ENCODE measurements at places on chromosomes 11 and 22.

DNA sequence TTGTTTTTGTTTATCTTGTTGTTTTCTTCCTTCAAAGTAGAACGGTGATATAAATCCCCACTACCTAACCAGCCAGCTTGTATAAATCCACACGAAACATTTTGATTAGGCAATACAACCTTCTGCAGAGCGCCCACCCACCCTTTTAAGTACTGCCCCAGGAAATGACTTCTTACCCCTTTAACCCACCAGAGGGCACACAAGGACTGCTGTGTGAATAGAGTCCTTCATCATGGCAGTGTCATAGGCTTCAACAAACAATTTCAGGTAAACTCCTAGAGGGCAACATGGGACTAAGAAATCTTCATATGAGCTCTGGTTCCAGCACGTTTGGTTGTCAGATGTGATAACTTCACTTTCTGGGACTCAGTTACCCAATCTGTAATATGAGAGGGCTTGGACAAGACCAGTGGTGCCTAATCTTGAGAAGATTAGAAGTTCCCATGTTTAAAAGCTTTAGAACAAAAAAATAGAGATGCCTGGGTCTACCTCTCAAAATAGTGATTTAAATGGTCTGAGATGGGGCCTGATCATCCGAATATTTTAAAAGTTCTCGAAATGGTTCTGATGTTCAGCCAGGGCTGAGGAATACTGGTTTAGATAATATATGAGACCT lies 56.1 kb downstream of the PIWIL4 start:
- peak; percentile 74 for DNase-seq

DNA sequence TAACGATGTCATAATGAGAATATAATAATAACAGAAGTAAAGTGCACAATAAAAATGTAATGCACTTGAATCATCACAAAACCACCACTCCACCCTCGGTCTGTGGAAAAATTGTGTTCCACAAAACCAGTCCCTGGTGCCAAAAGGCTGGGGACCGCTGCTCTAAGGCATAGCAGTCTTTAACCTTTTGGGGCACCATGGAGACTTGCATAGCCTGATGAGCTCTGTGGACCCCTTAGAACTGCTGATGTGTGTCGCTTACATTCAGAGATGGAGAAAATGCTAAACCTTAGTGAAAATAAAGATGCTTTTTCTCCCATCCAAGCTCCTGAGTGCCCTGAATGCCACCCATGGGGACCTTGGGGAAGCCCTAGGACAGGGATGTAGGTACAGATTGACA lies 87.6 kb upstream of the SEPTIN5 start:
- no peak for DNase-seq

DNA sequence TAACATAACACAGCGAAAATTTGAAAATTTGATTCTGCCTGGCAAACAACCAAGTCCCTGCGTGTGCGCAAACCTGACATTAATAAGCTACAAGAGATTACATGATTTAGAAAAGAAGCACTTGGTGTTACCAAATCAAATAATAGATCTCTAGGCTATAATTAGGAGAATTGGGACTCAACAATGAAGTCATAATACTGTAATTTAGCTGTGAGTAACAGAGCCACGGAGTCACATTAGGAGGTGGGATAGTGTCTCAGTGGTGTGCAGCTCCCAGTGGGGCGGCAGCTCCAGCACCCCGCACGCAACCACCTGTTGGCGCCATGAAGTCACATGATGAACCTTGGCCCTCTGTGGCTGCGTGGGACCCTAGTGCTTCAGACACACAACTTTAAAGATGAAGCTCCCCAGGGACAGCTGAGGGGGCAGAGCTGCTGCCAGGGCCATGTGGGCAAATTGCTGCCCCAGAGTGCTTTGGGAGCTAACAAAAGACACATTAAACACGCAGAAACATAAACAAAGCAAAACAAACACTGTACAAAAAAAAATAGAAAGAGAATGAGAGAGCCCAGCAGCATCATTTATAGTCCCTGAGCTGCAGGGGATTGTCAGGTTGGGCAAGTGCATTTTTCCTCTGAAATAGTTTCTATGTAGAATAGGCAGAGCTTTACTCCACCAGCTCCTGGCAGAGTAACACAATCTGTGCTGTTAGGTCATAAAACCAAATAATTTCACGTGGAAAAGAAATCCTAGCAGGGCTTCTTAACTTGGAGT lies 605.6 kb downstream of the SOX6 start:
- DNase-seq = no peak

GRCh38 chr11:33930317-33931021 lies 38.6 kb upstream of the LMO2 start:
- DNase-seq = no peak

DNA sequence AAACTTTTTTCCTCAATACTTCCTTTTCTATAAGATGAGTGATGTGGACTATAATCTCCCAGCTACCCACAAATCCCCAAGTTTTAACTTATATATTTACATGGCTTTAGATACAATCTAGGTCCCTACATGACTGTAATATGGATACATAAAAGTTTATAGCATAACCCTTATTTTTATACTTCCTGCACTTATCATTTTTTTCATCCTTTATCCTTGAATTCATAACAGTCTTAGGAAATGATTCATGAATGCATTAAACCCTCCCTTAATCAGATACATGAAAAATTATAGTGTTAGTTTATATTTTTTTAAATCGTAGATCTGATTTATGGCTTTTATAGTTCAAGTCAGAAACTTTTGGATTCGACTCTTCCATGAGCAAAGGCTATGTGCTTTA lies 195.8 kb downstream of the MAML2 start:
- no peak for DNase-seq

DNA sequence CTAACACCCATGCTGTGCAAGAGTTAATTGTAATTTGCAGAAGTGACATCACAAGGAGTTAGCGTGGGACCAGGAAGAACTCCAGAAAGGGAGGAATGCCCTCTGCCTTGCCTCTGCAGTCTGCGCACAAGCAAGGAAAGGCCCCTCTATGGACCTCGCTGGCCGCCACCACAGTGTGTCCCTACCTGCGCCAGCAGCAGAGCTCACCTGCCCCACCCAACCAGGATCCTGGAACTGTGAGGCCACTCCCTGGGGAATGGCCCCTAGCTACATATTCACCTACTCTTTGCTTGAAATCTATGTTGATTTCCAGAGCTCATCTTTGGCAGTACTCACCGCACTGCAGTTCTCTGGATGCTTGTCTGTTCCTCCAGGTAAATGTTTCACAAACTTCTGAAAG lies 72.0 kb upstream of the MTNR1B start:
- DNase-seq = no peak

DNA sequence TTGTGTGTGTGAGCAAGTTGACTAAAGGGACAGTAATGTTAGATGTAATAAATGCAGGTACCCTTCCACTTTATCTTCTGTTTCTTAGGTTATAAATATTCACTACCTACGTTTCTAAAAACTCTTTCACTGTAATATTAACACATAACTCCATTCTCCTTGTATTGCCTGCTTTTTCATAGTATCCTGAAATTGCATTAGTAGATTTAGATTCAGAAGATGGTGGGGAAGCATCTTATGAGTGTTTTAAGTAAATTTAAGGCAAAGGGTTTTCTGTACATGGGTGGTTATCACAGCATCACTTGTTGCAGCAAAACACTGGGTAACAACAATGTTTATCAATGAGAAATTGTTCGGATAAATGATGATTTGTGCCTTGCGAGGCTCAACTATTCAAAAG lies 115.2 kb upstream of the VPREB1 start:
- DNase-seq = no peak

DNA sequence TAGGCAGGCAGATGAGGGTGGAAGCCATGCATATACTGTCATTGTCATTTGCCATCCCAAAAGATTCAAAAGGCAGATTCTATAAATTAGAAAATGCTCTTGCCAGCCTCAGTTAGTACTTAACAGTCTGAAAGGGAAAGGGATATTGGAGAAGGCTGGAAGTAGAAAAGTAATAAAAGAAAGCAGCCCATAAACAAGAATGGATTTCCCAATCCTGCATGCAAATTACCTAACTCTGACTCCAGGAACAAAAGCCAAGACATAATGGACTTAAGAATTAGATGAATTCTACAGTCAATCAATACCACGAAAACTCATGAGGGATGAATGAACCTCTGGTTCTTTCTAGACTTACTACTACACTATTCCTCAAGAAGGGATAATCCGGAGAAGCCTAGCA lies 5.9 kb downstream of the PAK1 start:
- no peak for DNase-seq

DNA sequence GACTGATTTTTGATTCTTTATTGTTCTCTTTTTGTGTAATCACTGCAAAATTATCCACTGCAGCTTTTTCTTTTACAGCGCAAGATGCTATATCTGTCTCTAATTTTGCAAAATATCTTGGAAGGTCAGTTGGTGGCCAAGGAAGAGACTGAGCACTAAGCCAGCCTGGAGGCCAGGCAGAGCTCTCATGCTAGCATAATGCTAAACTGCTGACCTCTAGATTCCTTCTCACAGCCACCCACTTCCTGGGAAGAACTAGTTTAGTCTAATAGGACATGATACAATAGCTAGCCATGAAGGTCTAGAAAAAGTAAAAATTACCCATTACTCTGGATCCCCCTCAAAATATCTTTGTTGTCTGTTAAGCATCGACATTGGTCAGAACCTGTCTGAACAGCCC lies 227.2 kb upstream of the ARHGAP20 start:
- DNase-seq = no peak

DNA sequence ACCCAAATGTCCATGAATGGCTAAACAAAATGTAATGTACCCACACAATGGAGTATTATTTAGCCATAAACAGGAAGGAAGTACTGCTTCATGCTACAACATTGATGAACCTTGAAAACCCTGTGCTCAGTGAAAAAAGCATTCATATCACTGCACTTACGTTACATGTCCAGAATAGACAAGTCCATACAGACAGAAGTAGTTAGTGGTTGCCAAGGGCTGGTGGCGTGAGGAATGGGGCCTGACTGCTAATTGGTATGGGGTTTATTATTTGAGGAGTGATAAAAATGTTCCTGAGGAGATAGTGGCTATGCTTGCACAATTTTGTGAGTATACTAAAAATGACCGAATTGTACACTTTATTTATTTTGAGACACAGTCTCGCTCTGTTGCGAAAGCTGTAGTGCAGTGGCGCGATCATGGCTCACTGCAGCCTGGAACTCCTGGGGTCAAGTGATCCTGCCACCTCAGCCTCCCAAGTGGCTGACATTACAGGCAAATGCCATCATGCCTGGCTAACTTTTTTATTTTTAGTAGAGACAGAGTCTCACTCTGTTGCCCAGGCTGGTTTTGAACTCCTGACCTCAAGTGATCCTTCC lies 7.7 kb upstream of the SYVN1 start:
- DNase-seq = no peak

DNA sequence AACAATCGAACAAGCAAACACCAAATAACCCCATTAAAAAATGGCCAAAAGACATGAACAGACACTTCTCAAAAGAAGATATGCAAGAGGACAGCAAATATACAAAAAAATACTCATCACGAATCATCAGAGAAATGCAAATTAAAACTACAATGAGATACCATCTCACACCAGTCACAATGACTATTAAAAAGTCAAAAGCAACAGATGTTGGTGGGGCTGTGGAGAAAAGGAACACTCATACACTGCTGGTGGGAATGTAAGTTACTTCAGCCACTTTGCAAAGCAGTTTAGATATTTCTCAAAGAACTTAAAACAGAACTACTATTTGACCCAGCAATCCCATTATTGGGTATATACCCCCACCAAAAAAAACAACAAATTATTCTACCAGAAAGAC lies 51.3 kb upstream of the FLI1 start:
- DNase-seq = no peak

GRCh38 chr11:57424137-57424791 lies 2.7 kb downstream of the SLC43A3 start:
- no peak for DNase-seq

DNA sequence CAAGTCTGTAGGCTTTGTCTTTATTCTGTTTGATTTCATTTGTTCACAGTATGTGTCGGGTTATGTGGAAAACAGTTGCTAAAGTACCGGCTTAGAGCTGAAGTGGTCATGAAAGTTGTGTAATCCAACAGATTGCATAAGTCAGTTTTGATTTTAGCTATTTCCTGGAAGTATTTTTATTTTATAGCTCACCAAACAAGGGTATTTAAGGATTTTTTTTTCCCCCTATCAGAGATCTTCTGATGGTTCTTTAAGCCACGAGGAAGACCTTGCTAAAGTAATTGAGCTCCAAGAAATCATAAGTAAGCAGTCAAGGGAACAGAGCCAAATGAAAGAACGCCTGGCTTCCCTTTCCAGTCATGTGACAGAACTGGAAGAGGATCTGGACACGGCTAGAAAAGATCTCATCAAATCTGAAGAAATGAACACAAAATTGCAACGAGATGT lies 55.9 kb downstream of the PPFIA1 start:
- DNase-seq = no peak

- no peak for DNase-seq
These were observed 569 bp upstream of the YPEL1 start for GRCh38 chr22:21736084-21736642.

DNA sequence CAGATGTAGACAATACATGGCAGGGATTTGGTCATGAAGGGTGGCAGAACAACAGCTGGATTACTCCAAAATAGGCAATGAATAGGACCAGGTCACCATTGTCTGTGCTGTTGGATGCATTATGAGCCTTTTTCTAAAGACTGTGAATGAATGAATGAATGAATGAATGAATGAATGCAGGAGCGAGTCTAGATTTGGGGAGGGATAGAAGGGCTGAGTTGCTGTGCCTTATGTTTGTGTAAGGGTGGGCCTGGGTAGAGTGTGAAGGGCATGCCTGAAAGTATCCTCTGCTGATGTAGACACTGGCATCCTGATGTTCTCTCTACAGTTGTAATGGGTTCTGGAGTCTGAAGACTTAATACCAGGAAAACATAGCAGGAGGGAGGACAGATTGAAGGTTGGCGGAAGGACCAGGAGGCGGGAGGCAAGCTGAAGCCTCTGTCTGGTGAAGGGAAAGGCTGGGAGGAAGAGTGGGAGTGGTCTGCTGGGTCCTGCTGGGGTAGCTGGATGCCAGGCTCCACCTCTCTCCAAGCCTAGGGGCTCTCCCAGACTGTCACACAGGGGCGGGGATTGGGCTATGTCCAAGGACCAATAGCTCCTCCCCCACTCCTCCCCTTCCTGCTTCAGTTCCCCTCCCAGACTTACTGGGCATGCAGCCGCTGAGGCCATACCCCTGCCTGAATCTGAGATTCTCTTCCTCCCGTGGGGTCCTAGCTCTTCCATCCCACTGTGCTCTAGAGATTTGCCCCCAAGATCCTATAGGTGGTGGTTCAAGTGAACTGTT lies 4.8 kb downstream of the TRIM3 start:
- no peak for DNase-seq

GRCh38 chr11:36121054-36121453 lies 168.2 kb downstream of the COMMD9 start:
- DNase-seq = no peak
